ENCODE measurements at places on chromosomes 12 and 14.

- no peak for DNase-seq
These were observed 14.3 kb upstream of the CHURC1 start for GRCh38 chr14:64899958-64900357.

DNA sequence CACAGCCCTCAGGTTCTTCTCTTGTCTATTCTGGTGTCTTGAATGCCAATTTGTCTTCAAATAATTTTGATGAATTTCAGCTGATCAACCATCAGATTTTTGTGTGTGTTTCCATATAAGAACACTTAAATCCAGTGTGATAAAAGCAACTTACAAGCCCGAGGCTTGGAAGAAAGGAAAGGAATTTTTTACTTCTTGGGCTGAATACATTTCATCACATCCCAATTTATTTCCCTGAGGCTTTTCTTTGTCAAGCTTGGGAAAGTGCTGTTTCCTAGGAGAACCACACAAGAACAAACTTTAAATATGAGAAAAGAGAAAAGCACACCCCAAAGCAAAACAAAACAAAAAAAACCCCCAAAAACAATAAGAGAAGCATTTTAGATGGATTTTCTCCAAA is 26.6 kb downstream of the GPRC5D start:
- DNase-seq: no peak

DNA sequence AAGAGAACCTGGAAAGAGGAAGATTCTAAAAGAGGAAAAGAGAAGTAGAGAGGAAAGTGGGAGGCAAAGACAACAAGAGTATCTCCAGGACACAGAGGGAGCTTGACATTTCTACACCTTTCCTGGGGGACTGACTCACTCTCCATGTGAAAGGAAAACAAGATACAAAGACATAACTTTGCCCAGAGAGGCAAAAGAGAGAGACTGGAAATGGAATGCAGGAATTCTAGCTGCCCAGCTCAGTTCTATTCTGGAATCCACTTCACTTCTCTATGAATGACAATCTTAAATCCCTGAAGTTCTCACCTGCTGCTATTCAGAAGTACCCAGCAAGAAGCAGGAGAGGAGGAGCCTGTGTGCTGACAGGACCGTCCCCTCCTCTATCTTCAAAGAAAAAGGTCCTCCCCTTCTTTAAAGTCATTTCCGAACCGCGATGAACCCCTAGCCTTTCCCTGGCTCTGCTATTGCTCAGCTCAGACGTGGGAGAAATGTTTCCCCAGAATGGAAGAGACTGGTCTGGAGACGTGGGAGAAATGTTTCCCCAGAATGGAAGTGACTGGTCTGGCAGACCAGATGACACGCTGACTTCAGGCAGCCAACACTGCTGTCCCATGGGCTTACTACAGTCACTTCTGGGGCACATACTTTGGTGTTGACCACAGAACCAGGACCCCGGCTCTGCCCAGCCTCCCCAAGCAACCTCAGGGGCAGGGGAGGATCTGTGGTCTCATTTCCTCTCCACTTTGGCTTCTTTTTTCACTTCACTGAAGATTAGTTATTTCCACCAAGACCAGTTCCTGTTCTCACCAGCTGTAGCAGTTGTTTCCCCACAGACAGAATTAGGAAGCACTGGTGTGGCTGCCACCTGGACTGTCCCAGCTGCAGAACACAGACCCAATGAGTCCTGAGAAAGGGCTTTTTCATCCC is 8.3 kb downstream of the FMNL3 start:
- DNase-seq: no peak

DNA sequence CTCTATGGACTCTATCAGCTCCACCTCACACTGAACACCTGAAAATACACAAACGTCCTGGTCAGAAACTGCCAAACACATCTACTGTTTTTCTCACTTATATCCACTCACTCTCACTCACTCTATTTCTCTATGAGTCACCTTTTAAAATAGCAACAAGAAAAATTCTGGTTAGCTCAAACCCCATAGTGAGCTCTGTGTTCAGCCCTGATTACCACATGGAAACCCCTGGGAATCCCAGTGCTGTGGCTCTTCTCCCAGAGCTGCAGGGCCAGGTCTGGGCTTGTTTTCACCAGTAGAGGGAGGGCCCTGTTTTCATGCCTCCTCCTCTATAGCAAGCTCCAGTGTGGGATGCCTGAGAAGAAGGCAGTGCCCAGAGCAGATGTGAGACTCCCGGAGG is 1126.1 kb downstream of the TMEM121 start:
- DNase-seq: peak; percentile 48

- no peak for DNase-seq
These were observed 42.7 kb upstream of the OXA1L start for GRCh38 chr14:22723815-22724214.
